DND-41 (cell line): ENCODE measurements at places on chromosomes 12 and 14.

DNA sequence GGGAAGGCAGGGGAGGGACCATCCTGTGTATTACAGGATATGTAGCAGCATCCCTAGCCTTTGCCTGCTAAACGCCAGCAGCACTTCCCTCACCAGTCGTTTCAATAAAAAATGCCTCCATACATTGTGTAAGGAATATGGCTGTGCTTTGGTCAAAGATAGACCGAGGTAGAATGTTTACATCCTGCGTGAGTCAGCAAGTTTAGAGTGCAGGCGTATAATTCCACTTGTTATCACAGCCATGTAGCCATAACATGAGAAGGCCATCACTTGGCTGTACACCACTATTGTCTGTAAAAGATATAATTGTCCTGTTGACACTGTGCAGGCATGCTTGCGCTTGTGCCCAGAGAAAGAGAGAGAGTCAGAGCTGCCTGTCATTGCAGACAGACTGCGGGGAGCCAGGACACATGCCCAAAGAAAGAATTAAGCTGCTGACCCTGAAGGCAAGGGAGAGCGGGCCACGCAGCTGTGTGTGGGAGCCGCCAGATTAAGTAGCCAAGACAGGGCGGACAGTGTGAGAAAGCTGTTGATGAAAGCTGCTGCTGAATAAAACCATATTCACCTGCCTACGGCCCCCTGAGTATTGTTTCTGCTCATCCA lies 68.4 kb downstream of the CRACR2A start:
- no peak for DNase-seq

DNA sequence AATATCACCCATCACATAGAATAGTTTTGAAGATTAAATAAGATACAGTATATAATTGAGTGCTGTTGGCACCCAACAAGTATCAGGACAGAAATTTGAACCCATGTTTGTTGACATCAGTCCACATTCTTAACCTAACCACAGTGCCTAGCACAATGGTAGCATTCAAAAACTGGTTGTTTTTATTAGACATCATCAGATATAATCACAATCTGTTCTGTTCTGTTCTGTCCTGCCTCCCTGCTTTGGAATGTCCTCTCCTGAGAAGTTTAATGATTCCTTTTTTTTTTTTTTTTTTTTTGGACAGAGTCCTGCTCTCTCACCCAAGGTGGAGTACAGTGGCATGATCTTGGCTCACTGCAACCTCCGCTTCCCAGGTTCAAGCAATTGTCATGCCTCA lies 476.6 kb downstream of the RMST start:
- no peak for DNase-seq

DNA sequence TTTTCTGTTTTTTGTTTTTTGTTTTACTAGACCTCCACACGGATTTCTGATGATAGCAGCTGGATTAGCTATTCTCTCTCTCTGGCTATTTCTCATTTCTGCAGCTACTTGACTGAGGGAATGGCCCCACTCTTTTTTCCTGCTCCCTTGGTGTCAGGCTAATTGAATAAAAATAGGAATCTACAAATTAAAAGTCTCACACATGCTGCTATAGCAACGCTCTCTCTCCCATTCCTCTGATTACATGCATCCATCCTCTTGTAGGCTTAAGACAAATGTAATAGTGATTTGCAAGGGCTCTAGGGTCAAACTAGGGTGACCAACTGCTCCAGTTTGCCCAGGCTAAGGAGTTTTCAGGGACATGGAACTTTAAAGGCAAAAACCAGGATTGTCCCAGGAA lies 221.8 kb downstream of the PHLDA1 start:
- DNase-seq = no peak

DNA sequence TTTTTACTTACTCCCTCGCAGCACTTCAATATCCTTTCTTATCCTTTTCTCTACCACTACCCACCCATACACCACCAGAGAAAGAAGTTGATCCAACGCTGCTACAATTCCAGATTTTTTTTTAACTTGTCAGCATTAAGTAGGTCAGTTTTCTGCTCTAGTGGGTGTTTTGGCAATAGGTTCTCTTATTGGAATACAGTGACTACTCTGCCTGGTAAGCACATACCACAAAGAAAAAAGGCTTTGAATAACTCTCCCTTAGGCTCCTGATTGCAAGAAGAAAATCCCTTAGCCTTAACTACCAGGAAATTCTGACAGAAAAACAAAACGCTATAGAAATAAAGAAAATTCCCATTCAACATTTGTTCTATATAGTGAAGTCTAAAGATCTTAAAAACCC lies 72.0 kb downstream of the NUMB start:
- DNase-seq = no peak

GRCh38 chr12:76997011-76997780 lies 68.2 kb downstream of the E2F7 start:
- no peak for DNase-seq

- DNase-seq = no peak
Observed at GRCh38 chr12:105750096-105750495, 388.7 kb downstream of the NUAK1 start.

DNA sequence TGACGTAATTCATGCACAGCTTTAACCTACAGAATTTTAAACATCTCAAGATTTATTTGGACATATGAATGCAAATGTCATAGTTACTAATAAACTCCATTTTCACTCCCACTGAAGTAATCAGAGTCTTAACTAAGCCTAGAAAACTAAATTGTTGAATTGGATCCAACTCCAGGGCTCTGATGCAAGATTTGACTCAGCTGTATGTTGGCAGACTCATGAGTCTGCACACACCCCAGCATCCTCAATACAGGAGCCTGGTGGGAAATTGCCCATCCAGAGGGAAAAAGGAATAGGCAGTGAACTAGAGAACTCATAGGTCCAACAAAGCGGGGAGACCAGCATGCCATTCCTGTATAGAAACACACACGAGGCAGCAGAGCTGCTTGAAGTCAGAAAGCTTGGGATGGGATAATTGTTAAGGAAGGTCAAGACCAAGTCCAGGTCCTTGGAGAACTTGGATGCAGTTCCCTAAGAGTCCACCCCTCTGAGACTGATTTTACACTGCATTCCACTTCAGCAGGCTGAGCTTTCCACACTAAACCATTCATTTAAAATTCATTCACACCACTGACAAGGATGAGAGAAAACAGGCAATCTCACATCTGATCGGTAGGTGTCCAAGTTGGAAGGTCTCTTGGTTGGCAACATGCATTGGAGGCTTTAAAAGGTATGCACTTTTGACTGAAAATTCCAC lies 14.4 kb downstream of the TMTC1 start:
- DNase-seq = no peak

- no peak for DNase-seq
Observed at GRCh38 chr12:132132609-132133430, 11.3 kb downstream of the DDX51 start.

GRCh38 chr12:92540782-92541423 lies 161.9 kb upstream of the PLEKHG7 start:
- no peak for DNase-seq

GRCh38 chr12:94793191-94793595 lies 142.8 kb upstream of the TMCC3 start:
- DNase-seq = no peak

- DNase-seq = peak; percentile 95
Observed at GRCh38 chr12:50084775-50085614, at the start of gene SMARCD1. TSS of gene SMARCD1 (plus strand) at chr12:50085342. CDS start at chr12:50085370, 28 bp downstream.

DNA sequence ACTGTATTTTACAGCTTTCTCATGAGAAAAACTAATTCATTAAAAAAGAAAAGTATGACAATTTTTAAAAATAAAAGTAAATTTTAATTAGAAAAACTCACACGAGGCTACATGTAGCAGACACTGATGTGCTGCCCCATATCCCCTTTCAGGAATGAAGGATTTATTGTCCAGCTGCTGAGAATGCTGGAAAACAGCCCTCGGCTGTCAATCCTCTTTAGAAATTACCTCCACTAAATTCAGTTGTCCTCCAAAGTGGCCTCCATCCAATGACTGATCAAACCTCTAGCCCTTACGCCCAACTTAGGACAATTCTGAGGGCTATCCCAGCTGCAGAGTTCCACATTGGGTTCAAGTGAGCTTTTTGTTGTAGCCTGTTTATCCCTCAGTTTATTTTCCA lies 29.8 kb upstream of the AP4S1 start:
- no peak for DNase-seq

DNA sequence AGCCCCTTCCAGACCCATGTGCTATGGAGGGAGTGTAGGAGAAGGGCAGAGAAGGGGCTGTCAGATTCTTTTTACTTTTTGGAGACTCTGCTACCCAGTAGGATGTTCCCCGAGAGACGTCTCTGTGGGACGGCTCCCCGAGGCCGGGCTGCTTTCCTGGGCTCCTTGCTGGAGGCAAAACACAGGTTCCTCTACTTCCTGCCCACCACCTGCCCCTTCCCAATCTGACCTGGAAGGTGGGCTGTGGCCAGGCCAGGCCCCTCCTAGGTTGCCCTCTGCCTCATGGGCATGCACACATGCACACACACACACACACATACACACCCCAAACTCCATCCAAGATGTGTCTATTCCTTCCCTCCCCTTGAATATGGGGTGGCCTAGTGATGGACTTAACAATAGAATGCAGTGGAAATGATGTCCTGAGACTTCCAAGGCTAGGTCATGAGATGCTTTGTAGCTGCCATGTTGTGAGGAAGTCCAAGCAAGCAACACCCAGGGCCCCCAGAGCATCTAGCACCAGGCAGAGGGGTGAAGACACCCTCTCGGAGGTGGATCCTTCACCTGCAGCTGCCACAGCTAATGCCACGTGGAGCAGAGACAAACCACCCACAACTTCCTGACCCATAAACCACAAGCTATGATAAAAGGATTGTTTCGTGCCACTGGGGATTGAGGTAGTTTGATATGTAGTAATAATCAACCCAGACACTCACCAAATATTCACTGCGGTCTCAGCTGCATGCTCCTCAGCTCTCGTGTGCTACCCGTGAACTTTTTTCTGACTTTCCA lies 1.6 kb upstream of the ASB2 start:
- DNase-seq = peak; percentile 68

DNA sequence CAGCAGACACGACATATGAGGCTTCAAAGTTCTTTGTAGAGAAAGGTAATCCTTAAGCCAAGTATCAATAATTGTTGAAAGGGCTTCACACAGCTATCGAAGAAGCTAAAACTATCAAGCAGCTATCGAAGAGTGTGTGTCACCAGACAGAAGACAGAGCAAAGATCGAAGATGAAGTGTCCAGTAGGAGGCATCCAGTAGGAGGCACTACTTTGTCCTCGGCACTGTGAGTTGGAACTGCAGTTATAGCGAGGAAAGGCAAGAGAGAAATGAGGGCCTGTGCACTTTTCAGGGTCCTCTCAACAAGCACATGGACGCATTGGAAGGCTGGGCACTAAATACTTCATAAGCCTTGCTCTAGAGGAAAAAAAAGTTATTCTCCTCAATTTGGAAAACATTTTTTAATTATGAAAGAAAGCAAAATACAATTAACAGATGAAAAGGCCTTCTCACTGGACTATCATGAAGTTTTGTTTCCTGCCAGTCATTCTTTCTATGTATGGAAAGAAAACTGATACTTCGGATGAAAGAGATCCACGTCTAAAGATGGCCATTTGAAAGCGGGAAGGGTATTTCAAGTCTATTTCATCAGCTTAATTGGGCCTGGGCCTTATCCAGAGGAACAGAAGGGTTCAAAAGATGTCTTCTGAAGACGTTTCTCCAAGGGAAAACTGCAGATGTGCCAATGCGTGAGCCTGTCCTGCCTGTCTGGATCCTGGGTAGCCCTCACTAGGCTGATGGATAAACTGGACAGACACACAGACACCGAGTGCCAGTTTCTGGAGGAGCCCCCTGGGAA lies 174.5 kb downstream of the CALM1 start:
- DNase-seq = no peak

DNA sequence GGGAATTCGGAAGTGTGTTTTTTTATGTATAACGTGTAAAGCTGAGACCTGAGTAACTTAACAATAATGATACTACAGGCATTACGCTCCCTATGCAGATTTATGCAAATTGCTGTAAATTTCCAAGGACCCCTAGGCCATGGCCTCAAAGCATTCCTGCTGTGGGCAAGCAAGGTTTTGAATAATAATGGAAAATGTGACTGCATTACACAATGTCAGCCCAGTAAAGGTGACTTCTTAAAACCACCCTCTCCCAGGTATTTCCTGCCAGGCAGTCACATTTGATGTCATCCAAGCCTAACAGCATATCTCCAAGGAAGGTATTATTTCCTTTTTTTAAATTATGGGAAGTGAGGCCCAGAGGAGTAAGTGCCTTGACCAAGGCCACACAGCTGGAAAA lies 621.0 kb downstream of the BCL11B start:
- no peak for DNase-seq

- DNase-seq = peak; percentile 59
Observed at GRCh38 chr12:132489078-132489601, 811 bp upstream of the FBRSL1 start.

DNA sequence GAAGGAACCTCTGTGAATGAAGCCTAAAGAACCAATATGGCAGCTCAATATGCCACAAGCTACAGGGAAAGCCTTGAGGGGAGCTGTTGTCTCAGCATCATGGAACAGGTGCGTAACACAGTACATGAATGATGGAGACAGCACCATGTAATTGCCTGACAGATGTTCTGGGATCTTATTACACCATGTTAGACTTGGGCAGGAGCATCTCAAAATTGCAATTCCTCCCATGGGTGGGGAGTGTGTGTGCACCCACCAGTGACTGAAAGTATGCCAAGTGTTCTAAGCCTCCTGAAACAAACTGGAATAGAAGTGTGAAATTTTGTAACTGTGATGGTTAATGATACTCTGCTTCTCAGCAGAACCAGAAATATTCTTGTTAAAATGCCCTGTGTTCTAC lies 151.0 kb upstream of the SRRM4 start:
- DNase-seq = no peak

DNA sequence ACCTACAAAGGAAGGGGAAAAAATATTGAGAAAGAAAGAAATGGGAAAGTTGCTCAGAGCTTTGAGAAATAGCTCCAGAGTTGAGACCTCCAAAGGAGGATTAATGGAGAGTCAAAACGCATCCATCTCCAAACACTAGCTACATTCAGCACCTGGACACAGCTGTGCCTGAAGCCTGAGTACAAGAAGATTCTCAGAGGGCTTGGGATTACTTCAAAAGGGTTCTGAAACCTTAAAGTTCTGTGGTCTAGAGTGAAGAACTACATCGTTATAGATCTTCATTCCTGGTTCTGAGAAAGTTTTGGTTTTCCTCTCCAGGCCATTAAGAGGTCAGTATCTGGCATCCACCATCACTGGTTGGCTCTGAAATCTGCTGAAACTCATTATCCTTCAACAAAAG lies 10.5 kb upstream of the TMED10 start:
- no peak for DNase-seq

GRCh38 chr14:103071544-103072251 lies 12.3 kb upstream of the LBHD2 start:
- DNase-seq = no peak

- DNase-seq = no peak
Observed at GRCh38 chr12:22118238-22118790, 72.3 kb downstream of the CMAS start.

GRCh38 chr12:64452559-64453329 lies 824 bp downstream of the TBK1 start:
- peak; percentile 22 for DNase-seq

- no peak for DNase-seq
Observed at GRCh38 chr12:121116318-121117225, 16.1 kb upstream of the P2RX7 start.

DNA sequence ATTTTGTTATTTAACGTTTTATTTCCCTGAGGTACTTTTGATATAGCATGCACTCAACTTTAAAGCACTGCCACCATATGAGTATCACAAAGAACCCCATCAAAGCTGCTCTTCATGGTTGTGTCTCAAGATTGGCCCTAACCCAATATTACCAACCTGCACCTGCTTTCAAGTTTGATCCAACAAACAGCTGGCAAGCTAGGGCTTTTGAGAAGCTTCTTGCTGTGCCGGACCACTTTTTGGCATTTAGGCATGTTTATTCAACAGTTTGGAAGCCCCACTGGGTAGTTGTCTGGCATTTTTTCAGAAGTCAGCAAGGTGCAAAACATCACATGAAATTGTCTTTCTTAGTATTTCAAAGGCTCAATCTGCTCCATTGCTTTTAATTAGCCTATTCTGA lies 137.2 kb upstream of the PLEKHA5 start:
- no peak for DNase-seq
